Fibroblast of the conjunctiva (primary cell): ENCODE measurements at places on chromosomes 6 and 20.
A peak's percentile ranks its signal among the peaks of the same experiment; 100 is the strongest.

DNA sequence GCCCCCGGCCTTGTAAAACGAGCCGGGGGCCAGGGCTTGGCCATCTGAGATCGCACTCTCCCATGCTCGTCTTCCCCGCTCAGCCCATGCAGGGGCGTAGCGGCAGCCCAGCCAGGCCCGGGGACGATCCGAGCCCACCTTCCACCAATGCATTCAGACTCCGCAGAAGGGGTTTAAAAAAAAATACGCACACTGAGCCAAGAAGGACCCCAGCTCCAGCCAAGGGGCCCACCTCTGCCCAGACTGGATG, 320 bp downstream of the GSTA4 start:
- DNase-seq, result no peak

GRCh38 chr6:63764318-63764916, 128.8 kb downstream of the PHF3 start:
- peak; percentile 12 for DNase-seq

DNA sequence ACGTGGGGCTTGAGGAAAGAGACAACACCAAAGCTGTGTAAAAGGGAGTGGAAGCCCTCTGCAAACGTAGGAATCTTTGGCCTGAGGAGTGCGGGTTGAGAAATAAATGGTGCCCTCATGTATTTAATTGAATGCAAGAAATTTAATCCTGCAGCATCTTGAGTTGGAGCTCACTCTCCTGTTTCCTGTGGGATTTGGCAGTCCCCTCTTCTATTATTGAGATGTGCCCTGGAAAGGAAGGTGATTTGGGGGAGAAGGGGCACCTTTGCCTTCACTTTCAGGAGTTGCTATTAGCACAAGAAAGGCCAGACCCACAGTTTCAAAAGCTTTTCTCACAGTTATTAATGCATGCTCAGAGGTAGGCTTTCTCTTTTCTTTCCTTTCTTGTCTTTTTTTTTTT, 201.4 kb upstream of the HDDC2 start:
- no peak for DNase-seq

- DNase-seq, result no peak
These were observed at the start of gene AFDN for GRCh38 chr6:167826896-167827582. Gene AFDN, plus strand, starts transcription at chr6:167826911. Its CDS starts 222 bp downstream, at chr6:167827133.

- DNase-seq, result peak; percentile 80
These were observed 20.7 kb downstream of the GTPBP2 start for GRCh38 chr6:43608310-43608763.

DNA sequence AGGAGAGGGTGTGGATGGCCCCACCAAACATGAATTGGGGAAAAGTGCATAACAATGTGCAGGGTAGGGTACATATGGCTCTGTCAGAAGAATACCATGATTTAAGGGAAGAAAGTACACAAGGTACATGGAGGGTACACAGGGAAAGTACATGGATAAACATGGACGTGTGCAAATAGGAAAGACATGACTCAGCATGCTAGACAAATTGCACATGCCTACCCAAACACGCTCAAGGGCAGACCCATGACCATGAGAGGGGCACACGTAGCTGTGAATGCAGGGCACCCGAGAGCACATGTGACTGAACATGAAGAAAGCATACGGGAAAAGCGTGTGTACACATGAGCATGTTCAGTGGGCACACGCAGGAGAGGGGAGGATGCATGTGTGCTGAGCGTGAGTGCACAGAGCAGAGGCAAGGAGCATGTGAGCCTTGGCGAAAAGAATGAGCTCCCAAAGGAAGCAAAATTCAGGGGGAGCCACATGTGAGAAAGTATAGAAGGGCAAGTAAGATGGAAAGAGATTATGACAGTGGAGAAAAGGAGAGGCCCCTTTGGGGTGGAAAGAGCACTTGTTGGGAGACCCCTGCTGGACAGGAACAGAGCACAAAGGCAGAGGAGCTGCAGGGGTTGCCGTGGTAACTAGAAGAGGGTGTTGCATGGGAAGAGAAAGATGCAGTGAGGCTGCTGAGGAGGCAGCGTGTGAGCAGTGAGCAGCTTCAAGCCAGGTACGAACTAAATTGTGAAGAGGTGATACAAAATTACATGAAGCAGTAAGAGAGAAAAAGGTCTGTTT, 17.8 kb downstream of the OR2H2 start:
- no peak for DNase-seq

DNA sequence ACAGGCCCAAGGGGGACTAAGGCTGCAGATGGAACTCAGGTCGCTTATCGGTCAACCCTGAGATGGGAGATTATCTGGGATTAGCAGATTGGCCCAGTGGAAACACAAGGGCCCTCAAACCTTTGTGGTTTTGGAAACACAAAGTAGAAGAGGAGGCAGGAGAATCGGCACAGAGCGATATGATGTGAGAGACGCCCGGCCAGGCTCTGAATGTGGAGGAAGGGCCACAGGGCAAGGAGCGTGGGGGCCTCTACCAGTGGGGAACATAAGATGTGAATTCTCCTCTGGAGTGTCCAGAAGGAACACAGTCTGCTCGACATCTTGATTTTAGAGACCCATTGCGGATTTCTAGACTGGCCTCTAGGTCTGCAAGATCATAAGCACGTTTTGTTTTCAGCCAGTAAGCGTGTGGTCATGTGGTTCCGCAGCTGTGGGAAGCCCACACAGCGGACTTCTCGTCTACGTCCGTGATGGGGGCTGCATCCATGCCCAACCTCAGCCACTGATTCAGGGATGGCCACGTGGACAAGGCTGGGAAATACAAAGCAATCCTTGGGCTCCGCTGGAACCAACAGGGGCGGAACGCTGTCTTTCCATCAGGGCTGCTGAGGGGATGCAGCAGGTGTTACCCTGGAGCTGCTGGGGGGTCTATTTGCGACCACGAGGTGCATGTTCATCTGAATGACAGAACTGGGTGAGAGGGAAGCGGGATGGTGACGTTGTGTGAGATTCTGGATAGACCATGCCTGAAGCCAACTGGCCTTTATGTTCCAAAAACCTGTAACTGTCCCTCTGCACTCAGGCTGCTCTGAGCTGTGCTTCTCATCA, 127.6 kb upstream of the PMEPA1 start:
- DNase-seq, result no peak

DNA sequence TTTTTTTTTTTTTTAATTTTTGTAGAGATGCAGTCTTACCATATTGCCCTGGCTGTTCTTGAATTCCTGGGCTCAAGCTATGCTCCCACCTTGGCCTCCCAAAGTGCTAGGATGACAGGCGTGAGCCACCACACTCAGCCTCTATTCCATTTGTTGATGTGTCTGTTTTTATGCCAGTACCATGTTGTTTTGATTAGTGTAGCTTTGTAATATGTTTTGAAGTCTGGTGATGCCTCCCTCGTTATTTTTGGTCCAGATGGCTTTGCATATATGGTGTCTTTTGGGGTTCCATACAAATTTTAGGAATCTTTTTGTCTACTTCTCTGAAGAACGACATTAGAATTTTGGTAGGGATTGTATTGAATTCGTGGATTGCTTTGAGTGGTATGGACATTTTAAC, 193.2 kb downstream of the ADGB start:
- no peak for DNase-seq

DNA sequence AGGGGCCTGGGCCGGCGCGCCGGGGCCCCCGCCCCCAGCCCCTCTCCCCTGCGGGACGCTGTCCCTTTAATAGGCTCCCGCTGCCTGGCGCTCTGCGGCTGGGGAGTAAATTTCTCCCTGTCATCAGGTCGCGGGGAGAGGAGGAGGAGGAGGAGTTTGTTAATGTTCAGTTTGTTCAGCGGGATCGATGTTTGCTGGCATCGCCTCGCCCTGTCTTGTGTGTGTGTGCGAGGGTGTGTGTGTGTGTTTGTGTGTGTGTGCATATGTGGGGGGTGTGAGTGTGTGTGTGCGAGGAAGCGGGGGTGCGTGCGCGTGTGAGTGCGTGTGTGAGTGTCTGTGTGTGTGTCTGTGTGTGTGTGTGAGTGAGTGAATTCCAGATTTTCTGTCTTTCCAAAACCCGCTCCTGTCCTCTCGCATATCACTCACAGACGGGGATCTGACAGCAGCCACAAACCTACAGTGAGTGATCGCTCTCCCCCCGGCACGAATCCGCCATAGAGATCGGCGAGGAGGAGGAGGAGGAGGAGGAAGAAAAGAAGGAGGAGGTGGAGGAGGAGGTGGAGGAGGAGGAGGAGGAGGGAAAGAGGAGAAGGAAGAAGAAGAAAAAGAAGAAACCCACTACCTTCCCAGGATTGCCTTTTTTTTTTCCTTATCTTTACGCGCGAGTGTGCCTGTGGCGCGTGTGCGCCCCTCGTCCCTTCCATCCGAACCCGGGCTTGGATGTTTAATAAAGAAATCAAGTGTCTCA, at the start of gene TSHZ2:
Gene TSHZ2 (plus strand): TSS at position 169 of the 748 bp plus-strand sequence. CDS start 936 bp downstream, outside the sequence.
- DNase-seq, result peak; percentile 52

DNA sequence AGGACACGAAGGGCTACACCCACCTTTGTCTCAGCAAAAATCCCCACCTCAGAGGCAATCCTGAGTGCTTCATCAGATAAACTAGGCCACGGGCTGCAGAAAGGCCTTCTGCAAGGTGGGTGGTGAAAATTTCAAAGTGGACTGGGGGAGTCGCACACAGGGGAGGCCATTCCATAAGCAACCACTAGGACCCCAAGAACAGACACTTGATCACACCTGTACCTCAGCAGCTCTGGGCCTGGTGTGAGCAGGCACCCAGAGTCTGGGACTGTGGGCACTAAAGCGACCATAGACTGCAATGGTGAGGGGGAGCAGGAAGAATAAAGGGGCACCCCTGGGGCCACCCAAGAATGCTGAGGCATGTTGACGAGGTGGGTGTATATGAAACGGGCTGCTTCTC, 52.6 kb downstream of the SERAC1 start:
- DNase-seq, result no peak

DNA sequence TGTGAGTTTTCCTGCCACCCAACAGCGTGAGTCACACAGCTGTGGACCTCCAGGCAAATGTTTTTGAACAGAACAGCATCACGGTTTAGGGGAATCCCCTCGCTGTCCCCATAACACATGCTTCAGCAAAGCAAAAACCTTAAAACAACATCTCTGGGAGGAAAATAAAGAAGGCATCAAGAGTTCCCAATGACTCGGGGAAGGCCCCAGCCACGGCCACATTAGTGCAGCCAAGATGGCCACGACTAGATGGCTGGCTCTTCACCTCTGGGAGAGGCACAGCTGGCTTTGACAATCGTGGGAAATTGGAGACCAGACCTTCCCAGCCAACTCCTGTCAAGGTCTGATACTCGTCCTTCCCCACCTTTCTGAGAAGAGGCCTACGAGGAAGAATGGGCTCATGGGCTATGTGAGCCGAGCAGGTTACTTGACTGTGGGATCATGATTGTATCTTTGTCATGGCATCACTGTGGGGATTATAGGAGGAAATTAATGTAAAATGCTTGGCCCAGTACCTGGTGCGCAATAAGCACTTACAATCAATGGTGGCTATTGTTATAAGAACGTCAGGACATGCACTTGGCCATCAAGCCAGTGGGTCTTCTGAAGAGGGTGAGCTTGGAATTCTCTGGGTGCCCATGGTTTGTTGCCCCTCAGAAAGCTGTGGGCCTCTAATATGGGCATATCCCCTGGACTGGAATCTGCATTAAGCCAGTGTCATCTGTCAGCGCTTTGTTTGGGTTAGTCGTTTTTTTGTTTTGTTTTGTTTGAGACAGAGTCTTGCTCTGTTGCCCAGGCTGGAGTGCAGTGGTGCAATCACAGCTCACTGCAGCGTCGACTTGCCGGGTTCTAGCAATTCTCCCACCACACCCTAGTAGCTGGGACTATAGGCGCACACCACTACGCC, 43.6 kb downstream of the FGD2 start:
- peak; percentile 65 for DNase-seq

GRCh38 chr6:71537717-71538116, 249.1 kb downstream of the OGFRL1 start:
- no peak for DNase-seq

GRCh38 chr6:125959041-125959440, 2.5 kb downstream of the HINT3 start:
- DNase-seq, result no peak

- DNase-seq, result peak; percentile 4
These were observed 924.1 kb downstream of the EPHA7 start for GRCh38 chr6:92495242-92495641.

DNA sequence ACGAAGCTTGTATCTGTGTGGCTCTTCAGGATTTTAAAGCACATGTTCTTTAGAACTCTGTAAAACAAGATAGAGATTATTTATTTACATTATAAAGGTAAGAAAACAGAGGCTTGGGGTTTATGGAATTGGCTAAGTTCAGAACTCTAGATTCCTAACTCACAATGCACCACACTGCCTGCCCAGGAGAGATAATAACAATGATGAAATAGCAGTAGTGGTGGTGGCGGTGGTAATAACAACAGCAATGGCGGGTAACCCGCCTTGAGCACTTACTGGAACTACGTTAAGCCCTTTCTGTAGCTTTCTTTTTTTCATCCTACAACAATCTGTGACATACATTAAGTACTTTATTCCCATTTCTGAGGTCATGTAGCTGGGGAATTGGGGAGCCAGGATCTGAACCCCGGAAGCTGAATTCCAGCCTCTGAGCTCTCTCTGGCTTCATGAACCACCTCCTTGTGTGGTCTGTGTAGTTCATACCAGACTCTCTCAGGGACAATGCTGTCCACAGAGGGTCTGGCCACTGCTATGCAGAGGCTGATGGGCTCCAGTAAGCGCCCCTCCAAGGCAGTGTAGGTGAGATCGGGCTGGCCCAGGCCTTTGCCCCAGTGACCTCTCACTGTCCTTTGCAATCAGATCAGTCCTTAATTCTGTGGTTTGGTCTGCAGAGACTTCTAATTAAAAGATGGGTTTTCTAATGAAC, 260.9 kb downstream of the SLC24A3 start:
- no peak for DNase-seq

GRCh38 chr6:166008441-166009369, 158.9 kb downstream of the TBXT start:
- DNase-seq, result no peak

DNA sequence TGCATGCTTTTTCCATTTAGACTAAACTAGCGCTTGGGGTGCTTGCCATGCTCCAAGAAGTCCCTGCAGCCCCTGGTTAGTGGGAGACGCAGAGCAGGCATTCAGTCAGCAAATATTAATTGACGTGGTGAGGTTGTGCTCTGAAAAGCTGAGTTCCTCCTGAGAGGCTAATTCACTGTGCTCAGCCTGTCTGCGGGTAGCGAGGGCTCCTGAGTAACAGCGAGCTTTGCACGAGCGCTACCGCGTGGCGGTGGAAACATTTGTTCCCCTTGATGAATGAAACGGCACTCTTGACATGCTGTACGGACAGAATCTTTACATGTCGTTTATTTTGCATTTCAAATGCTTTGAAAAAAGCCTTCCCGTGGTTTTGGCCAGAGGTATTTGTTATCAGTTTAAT, 170.6 kb upstream of the AGPAT4 start:
- DNase-seq, result no peak

DNA sequence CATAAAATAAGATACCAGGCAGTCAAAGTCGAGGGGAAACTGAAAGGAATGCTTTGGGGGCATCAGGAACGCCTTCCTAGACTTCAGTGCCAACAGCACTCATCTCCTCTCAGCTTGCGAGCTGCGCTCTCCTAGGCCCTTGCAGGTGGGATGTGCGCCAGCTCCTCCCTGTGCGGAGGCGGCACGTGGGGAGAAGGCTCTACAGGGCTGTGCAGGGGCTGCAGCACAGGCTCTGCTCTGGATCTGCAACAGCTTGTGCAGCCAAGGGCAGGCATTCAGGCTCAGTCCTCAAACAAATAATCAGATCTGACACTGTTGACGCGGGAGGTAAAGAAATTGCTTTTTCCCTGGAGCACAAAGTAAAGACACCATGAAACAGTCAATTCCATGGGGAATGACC, 144.8 kb downstream of the TTLL2 start:
- DNase-seq, result no peak
